ENCODE measurements at places on chromosomes 7 and 10.

DNA sequence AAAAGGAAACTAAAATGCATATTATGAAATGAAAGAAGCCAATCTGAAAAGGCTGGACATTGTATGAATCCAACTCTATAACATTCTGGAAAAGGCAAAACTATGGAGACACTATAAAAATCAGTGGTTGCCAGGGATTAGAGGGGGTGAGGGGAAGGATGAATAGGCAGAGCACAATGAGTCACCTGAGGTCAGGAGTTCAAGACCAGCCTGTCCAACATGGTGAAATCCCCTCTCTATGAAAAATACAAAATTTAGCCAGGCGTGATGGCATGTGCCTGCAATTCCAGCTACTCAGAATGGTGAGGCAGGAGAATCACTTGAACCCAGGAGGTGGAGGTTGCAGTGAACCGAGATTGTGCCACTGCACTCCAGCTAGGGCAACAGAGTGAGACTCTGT lies 324.8 kb upstream of the PHYHIPL start:
- DNase-seq: no peak

GRCh38 chr10:30417301-30417700 lies 16.7 kb upstream of the MAP3K8 start:
- DNase-seq: no peak

DNA sequence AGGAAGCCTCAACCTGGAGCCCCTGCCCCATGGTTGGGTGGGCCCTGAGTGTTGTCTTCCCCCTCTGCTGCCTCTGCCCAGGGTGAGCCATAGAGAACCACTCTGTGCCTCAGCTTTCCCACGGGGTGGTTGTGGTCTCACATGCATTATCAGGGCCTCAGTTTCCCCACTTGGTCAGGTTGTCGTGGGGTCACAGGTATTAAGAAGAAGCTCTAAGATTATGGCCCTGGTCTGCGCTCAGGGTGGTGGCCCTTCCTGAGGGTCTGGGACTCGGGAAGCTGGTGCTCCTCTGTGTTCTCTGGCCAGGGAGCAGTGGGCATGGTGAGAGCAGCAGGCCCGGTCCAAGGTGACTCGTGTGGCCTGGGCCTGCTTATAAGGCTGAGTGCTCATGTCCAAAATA lies 17.8 kb downstream of the LRRC27 start:
- no peak for DNase-seq

GRCh38 chr7:98559958-98560357 lies 57.1 kb upstream of the NPTX2 start:
- DNase-seq: no peak

DNA sequence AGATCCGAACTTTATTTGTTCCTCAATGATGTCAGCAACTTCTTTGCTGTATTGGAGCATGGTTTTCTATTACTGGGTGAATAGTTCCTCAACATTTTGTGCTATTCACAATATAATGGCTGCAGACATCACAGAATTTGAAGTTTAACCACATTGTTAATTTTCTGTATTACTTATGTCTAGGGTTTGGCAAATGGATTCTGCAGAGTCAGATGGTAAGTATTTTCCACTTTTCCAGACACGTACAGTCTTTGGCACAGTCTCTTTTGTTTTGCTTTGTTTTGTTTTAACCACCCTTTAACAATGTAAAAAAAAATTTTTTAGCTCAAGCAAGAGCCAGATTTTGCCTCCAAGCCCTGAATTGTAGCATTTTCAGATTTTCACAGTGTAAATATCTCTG lies 36.8 kb upstream of the FOXK1 start:
- no peak for DNase-seq

DNA sequence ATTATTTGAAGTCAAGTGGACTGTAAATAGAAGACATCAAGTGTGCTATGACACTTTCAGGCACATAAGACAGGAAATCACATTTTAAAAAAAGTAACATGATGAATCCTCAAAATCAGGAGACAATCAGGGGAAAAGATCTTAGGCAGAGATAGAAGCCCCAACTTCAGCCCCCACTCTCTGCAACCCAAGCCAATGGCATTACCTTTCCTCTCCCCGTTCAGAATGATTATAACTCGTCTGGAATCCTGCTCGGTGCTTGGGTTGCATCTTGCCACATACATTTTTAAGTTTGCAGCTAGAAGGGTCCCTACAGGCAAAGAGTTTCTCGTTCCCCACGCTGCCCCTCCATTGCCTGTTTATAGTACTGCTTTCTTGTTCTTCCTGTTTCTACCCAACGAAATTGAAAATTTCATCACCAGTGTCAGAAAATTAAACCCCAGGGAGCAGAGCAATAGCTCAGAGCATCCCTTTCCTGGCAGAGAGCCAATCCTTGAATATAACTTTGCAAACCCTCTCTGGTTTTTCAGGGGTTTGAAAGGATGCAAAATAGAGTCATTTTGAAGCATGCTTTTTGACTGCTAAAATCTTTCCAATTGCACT lies 260.5 kb upstream of the AOAH start:
- DNase-seq: no peak

DNA sequence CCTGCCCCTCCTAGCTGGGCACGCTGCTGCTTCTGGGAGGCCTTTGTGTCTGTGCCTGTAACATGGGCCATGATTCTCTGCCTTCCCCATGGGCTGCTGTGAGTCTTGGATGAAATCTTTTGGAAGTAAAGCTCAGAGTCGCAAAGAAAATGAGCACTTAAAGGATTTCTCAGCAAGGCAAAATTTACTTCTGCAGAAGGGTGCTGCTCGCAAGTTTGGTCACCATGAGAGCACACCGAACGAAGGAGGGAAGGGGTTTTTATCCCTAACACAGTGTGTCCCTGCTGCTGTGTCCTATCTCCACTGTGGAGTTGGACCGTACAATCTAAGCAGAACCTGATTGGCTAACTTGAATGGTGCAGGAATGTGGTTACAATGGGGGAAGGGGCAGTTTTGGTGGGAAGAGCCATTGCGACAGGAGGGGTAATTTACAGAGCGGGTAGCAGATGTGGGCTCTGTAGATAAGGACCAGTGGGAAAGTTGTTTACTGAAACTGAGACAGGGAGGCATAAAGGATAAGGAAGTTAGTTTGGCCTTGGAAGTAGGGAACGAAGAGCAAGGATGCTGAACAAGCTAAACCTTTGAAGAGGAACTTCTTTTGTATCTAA lies 57.5 kb downstream of the FANK1 start:
- DNase-seq: no peak

DNA sequence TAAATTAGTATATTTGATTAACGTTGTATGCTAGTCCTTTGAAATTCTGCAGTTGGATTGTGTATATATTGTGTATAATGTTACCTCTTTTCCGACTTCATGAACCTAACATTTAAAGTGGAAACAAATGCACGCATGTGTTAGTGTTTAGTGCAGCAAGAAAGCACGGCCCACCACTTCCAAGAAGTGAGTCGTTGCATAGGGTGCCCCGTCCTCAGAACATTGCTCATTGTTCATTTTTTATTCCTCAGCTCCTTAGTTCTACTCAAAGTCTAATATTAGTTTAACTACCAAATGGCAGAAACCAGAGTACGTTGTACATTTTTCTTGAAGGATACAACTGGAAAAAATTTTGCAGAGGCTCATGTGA lies 407.6 kb downstream of the AUTS2 start:
- DNase-seq: no peak

GRCh38 chr10:129825221-129825620 lies 138.9 kb downstream of the EBF3 start:
- no peak for DNase-seq

GRCh38 chr7:37438906-37439652 lies 9.6 kb downstream of the ELMO1 start:
- DNase-seq: no peak

DNA sequence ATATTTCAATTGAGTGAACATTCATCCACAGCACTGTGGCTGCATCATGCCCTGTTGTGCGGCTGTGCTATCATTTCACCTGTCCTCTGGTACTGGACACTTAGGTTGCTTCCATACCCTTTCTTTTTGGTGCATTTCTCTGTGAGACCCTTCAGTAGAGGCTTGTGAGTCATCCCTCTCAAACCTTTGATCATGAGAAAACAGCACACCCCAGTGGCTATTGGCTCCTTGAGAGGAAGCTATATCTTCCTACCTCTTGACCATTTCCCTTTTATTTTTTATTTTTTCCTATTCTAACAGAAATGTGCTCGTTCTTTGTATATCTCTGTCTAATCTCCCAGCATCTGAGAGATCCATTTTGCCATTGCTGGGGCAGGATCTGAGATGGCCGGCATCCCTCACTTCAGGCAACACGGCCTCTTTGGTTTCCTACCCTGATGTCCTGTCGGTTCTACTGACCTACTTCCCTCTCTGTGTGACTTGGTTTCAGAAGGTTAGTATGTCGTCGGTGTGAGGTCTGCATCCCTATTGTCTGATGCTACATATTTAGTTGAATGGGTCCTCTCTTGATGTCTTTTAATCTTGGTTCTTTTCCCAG lies 23.8 kb upstream of the PIK3AP1 start:
- DNase-seq: no peak

GRCh38 chr10:126921974-126922525 lies 16.8 kb downstream of the DOCK1 start:
- no peak for DNase-seq

- no peak for DNase-seq
Measured at GRCh38 chr7:141484907-141485306, 66.3 kb upstream of the AGK start.

- DNase-seq: no peak
Measured at GRCh38 chr7:37211097-37211880, 237.4 kb downstream of the ELMO1 start.
